H1 (cell line): ENCODE measurements at places on chromosomes 2 and 18.

GRCh38 chr2:216499641-216500218 lies 1.1 kb downstream of the RPL37A start:
- no peak for DNase-seq

GRCh38 chr2:190908532-190908931 lies 27.9 kb downstream of the GLS start:
- no peak for DNase-seq

DNA sequence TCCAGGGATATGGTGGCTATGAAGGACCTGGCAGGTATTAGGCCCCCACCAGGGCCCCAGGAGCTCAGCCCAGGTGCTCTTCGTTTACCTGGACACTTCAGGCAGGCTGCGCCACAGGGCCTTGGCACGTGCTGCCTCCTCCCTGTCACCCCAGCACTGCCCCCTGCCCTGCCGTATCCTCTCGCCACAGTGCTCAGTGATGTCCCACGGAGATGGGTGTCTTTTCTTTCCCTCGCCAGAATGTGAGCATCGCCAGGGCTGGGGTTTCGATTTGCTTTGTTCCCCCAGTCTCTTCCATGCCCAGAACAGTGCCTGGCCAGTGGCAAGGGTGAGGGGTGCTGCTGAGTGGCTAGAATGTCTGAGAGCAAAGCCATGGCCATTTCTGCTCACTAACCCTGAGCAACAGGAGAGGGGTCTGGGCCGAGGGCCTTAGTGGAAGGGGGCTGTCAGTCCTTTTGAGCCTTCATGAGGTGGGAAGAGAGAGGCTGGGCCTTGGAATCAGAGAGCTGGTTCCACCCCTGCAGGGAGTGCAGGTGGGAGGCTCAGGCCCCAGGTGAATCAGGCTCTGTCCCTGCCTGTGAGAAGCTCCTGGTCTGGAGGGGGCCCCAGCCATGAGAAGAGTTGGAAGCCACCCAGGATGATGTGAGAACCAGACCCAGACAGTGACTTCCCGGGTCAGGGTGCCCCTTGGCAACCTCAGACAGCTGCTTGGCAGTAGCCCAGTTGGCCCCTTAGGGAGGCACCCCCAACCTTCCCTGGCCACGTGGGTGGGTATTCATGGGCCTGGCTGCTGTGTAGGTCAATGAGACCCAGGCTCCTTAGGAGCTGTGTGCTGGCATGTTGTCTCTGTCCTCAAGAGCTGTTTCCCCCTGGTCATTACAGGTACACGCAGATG lies 129.9 kb upstream of the HS6ST1 start:
- DNase-seq, result no peak

DNA sequence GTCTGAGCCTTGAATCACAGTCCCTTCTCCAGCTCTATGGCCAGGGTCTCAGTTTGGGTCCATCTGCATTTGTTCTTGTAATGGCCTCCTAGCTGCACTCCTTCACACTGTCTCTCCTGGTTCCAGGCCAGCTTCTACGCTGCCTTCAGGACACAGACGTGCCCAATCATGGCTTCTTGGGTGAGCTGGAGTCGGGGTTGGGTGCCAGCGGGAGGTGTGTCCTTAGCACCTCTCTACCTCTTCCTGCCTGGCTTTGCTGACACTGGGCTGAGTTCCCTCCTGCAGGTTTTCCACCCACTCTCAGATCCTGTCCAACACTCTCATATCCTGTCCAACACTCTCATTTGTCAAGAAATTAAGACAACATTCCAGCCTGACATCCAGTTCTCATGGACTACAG lies 9.6 kb downstream of the TRPM8 start:
- DNase-seq, result no peak

- DNase-seq, result no peak
Observed at GRCh38 chr2:233922471-233922870, 5.3 kb downstream of the TRPM8 start.
